ENCODE measurements at places on chromosomes 2 and 18. TPM values are rescaled to one million over a fixed set of nuclear protein-coding genes. Genes with fewer than 3 reads are reported as not detected.

DNA sequence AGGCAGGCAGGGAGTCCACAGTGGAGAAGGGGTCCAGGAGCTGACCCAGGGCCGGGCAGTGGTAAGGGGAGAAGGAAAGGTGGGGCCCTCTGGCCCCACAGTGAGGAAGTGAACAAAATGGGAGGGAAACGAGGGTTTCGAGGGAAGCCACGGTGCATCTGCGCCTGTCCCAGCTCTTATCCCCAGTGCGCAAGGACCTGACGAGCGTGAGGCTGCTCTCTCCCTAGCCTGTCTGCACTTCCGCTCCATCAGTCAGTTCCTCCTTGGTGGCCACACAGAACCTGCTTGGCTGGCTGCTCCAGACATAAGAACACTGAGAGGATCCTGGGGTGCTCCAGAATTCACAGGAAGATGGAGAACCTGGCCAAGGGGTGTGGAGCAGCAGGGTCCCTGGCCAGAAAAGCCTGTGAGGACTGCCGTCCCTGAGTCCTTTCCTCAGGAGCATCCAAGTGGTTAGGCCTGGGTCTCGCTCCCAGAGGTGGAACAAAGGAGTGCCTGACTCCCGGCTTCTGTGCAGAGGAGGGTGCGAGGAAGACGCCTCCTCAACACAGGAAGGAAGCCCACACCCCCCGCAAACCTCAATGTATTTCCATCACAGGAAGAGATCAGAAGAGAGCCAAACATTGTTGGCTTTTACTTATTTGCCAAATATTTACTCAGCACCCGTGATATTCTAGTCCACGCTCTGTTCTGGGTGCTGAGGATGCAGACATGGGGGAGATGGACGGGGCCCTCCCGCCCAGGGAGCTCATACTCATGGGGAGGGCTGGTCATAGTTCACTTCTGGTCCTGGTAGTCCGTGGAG lies 43.7 kb upstream of the SEMA4C start:
- H3K27me3 ChIP-seq, result peaks cover 2% of the 10 kb centered on the region
- DNase-seq, result peak; percentile 47
- H3K27ac ChIP-seq, result peak overlapping the region; percentile 83
- H3K4me1 ChIP-seq, result peaks cover 29% of the 10 kb centered on the region
- H3K4me3 ChIP-seq, result peak overlapping the region; percentile 75
- H3K36me3 ChIP-seq, result peaks cover 4% of the 10 kb centered on the region

DNA sequence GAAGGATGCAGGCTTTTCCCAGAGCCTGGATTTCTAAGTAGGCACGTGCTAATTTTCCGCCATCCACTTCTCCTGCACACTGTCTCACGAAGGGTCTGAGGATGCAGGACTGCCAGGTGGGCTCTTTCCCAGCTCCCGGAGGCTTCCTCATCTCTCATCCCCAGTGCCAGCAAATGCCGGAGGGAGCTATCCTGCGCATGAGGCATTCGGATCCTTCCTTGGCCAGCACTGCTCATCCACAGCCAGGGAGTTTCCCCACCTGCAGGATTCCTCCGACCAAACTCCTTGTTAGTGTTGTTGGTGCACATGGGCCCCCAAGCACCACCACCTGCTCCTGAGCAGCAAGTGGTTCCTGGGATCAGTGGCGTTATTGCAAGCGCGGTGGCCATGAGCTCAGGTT lies 5.0 kb downstream of the CNDP1 start:
- no peaks in the 10 kb centered on the region for H3K4me1 ChIP-seq
- no peak overlapping the region for H3K27ac ChIP-seq
- no peak overlapping the region for H3K4me3 ChIP-seq
- no peaks in the 10 kb centered on the region for H3K36me3 ChIP-seq
- H3K27me3 ChIP-seq, result peaks cover 3% of the 10 kb centered on the region

DNA sequence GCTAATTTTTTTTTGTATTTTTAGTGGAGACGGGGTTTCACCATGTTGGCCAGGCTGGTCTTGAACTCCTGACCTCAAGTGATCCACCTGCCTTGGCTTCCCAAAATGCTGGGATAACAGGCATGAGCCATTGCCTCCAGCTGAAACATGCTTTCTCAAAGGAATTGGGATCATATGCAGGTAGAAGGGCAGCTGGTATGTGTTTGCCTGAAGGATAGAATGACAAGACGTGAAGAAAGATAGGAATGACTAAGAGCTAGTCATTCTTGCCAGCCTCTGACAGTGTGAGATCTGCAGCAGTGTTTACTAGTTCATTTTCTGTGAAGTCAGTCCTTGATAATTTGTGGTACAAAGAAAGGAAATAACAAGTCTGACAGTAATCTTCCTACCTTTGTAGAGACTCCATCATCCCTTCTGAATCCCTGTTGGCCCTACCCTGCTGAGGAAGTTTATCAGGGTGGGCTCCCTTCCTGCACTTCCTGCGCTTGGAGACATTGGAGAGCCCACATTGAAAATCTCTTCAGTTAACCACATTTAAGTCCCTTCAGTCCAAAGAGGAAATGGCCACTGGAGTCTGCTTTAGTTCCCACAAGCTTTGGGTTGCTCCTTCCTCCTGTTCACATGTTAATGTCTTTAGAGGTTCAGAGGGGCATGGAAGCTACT lies 14.7 kb downstream of the CFLAR start:
- H3K4me1 ChIP-seq, result peaks cover 56% of the 10 kb centered on the region
- peak overlapping the region; percentile 90 for H3K4me3 ChIP-seq
- H3K27ac ChIP-seq, result peak overlapping the region; percentile 99

DNA sequence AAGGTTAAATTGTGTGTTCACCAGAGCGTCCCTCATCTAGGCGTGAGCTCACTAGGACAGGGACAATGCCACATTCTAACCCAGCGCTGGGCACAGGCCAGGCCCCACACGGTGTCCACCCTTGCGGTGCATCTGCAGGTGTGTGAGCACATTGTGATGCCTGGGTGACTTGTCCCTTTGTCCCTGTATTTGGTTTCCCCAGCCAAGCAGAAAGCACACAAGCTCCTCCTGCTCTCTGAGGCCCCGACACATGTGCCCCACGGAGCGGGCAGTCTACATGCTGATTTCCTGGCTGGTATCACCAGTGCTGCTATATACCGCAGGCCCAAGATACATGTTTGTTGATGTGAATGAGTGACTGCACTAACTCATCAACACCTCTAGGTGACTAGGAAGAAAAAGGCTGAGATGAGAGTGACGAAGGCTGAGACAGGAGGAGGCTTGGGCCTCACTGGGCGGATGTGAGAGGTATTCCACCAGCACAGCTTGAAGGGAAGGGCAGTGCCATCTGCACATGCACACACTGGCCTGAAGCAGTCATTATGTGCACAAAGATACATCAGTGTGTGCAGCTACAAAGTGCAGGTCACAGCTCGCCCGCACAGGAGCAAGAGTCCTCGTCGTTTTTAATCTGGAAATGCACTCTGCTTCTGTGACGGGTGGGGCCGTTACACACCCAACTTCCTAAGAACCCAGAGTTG lies 205.9 kb downstream of the EIPR1 start:
- no peaks in the 10 kb centered on the region for H3K4me1 ChIP-seq
- no peaks in the 10 kb centered on the region for H3K27me3 ChIP-seq
- H3K27ac ChIP-seq, result no peak overlapping the region
- H3K36me3 ChIP-seq, result peaks cover 4% of the 10 kb centered on the region

DNA sequence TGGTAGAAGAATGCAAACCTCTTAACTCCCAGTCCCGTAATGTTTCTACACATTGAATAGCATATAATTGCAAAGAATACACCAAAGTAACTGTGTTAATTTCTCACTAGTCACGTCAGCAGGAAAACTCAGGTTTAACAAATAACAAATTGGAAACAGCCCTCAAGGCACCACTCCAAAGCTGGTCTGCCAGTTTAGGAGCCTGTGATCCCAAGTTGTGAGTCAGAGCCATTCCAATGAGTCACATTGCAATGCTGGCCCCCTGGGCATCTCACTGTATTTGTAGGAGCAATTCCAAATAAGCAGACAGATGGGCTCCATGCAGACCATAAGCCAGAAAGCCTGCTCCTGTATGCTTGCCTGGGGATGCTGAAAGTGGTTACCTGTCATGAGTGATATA lies 143.2 kb upstream of the SETBP1 start:
- no peak for DNase-seq
- H3K36me3 ChIP-seq, result no peaks in the 10 kb centered on the region
- H3K27me3 ChIP-seq, result peaks cover 4% of the 10 kb centered on the region
- H3K4me1 ChIP-seq, result no peaks in the 10 kb centered on the region
- H3K4me3 ChIP-seq, result no peak overlapping the region

DNA sequence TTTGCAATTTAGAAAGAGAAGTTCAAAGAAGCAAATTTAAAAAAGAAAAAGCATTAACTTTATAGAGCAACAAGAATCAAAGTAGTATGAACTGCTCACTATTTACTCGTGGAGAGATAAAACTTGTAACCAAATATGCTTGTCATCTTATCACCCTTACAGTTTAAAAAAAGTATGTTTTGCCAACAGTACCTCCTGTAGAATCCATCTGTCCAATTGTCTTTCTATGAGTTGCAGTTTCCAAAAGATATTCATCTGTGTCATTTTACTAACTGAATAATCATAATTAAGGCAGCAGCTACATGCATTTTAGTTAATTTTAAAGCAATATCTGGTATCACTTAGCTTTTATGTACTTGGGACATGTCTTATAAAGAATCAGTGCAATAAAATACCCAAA lies 1112.3 kb downstream of the DSC3 start:
- DNase-seq, result no peak
- H3K27me3 ChIP-seq, result no peaks in the 10 kb centered on the region
- no peak overlapping the region for H3K4me3 ChIP-seq
- no peaks in the 10 kb centered on the region for H3K4me1 ChIP-seq

- H3K27ac ChIP-seq, result no peak overlapping the region
- DNase-seq, result no peak
- no peak overlapping the region for H3K4me3 ChIP-seq
- H3K4me1 ChIP-seq, result no peaks in the 10 kb centered on the region
Observed at GRCh38 chr2:240529344-240529999, 28.3 kb downstream of the ANKMY1 start.

DNA sequence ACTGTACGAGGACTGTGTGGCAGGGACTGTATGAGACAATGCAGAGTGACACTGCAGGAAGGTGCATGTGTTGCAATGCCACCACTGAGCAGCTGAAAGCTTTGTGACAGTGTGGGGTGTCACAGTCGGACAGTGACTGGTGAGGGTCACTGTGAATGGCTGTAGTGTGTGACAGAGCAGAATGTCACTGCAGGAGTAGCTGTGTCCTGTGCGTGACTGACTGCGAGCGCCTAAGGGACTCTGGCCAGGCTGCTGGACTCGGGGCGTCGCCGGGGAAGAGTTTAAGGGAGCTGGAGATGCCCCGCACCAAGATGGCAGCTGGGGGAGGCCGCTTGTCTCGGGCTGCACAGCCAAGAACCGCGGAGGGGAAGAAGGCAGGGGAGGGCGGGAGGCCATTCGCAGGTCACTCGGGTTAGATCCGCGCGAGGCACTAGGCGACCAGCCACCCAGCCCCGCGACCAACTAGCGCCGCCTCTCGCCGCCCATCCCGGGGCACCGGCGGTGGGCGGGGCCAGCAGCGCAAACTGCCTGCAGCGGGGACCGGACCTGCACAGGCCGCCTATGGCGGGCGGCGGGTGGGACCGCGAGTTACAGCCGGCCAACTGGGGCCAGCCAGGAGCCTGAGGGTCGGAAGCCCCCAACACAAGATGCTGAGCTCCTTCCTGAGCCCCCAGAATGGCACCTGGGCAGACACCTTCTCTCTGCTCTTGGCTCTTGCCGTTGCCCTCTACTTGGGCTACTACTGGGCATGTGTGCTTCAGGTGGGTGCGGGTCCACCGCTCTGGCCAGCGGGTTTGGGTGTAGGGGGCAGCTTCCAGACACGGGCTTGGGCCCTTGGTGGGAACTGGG lies at the start of gene ABHD1:
Gene ABHD1 (plus strand): TSS at position 514 of the 849 bp plus-strand sequence. CDS start 134 bp downstream, at position 648.
- DNase-seq, result peak; percentile 71
- H3K27ac ChIP-seq, result peak within 1 kb of the TSS; percentile 55
- H3K4me1 ChIP-seq, result peaks cover 18% of the 10 kb centered on the region
- peaks cover 31% of the 10 kb centered on the region for H3K27me3 ChIP-seq
- H3K36me3 ChIP-seq, result no peaks in the 10 kb centered on the region
- H3K4me3 ChIP-seq, result peak within 1 kb of the TSS; percentile 88

CHRND gene
- total RNA-seq, result not detected

- H3K4me1 ChIP-seq, result no peaks in the 10 kb centered on the region
- no peaks in the 10 kb centered on the region for H3K36me3 ChIP-seq
- no peak for DNase-seq
Observed at GRCh38 chr18:30450927-30451326, 591.6 kb downstream of the DSC3 start.

- no peaks in the 10 kb centered on the region for H3K4me1 ChIP-seq
- no peak overlapping the region for H3K4me3 ChIP-seq
- peaks cover 7% of the 10 kb centered on the region for H3K27me3 ChIP-seq
- no peak for DNase-seq
- H3K36me3 ChIP-seq, result no peaks in the 10 kb centered on the region
Observed at GRCh38 chr2:71687412-71687811, 234.1 kb downstream of the DYSF start.

DNA sequence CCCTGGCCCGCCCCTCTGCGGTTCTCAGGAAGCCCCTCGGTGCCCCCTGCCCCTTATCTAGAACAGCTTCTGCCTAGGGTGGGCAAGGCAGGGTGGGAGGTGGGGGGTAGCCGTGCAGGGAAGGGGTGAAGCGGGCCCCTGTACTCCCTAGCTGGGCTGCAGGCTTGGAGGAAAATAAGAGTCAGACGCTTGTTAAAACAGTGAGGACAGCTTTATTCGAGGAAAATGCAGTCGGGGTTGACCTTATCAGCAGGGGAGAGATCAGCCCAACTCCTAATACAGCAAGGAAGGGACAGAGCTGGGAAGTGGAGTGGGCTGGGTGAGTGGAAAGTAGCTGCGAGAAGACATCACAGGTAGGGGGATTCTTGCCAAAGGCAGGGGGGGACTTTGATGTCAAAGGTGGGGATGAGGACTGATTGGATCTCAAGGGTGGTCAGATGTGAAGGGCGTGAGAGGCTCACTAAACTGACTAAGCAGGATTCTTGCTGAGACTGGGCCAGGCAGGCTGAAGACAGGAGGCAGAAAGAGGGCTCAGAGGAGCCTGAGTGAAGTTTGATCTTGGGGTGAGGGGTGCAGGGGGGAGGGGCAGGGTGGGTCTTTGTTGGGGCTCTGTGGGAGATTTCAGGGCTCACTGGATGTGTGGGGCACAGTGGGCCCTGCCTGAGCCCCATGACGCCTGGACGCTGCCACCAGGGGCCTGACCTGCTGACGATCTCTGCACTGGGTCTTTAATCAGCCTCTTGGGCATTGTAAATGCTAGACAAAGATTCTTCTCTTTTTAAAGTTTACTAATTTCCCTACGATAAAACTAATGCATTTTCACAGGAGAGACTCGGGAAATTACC lies 29.9 kb downstream of the HPCAL1 start:
- H3K27me3 ChIP-seq, result no peaks in the 10 kb centered on the region
- peak overlapping the region; percentile 95 for H3K27ac ChIP-seq

DNA sequence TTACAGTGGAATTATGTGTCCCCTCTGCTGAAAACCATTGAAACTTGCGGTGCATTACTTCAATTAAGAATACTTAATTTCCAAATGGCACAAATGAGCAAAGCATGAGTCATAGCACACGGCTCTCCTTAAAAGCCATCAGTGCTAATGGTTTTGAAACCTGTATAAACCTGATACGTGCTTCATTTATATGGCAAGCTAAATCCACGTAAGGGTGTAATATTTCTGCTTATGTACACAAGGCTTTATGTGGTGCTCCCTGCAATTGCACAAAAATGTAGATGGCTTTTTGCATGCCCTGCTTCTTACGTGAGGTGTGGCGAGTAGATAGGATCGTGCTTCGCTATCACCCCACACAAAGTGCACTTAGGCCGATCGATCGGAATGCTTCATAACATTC lies 840.9 kb downstream of the GALR1 start:
- DNase-seq, result no peak
- H3K4me3 ChIP-seq, result no peak overlapping the region
- H3K27ac ChIP-seq, result no peak overlapping the region
- H3K4me1 ChIP-seq, result no peaks in the 10 kb centered on the region
- no peaks in the 10 kb centered on the region for H3K36me3 ChIP-seq

PPP1R7 gene
- total RNA-seq, result 118 TPM

ATP8B1 gene
- 0.16 TPM for total RNA-seq

INO80B gene
- 67.8 TPM for total RNA-seq

RSAD2 gene
- 2.4 TPM for total RNA-seq

LYPD6 gene
- not detected for total RNA-seq

Data from activated T-helper 1 cell treated with anti-CD3 and anti-CD28 coated beads, Interleukin-12 subunit alpha, Interleukin-12 subunit beta, Interleukin-2, Interleukin-4 antibody, amounts not matched to agents 30 ng/mL and 10 ng/mL and 1 ng/mL, durations not matched to agents 14 hours and 24 hours and 36 hours (primary cell).